ENCODE measurements at places on chromosomes 16 and 17. TPM values are rescaled to one million over a fixed set of nuclear protein-coding genes. Genes with fewer than 3 reads are reported as not detected.
A peak's percentile ranks its signal among the peaks of the same experiment; 100 is the strongest.

DNA sequence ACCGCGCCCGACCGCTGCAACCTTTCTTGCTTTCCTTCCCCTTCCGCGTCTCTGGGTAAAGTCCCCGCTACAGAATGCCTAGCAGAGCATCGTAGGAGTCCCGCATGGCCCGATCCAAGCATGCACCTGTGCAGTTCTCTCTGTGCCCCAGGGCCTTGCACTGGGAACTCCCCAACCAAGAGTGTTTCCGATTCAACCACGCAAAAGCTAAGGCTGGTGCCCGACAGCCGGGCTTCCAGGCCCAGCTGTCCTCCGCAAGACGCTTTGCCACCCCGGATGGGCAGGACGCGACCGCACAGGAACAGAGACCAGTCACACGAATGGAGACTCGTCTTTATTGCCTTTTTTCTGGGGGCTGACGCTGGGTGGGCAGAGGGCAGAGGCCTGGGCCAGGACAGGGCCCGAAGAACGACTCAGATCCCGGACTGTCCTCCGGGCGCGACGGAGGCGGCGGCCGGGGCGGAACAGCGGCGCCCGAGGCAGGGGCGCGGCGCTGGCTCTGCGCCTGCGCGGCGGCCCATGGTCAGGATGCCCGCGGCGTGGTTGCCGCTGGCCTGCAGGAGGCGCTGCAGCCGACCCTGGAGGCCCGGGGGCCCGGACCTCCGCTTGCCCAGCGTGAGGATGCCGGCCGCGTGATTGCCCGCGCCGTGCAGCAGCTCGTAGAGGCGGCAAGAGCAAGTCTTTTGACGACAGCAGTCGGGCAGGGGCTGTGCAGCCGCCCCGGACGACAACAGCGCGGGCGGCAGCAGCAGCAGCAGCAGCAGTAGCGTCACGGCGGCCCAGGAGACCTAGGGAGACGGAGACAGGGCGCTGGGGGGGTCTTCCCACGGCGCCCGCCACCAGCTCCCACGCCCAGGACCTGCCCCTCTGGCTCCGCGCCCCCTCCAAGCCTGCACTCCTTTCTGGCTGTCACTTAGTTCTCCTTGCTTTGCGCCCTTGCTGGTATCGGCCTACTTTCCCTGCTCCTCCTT lies 1.2 kb downstream of the HCRT start:
- DNase-seq: peak; percentile 85

The KRT20 gene
- not detected for total RNA-seq

The ABCC11 gene
- 0.19 TPM for total RNA-seq

DNA sequence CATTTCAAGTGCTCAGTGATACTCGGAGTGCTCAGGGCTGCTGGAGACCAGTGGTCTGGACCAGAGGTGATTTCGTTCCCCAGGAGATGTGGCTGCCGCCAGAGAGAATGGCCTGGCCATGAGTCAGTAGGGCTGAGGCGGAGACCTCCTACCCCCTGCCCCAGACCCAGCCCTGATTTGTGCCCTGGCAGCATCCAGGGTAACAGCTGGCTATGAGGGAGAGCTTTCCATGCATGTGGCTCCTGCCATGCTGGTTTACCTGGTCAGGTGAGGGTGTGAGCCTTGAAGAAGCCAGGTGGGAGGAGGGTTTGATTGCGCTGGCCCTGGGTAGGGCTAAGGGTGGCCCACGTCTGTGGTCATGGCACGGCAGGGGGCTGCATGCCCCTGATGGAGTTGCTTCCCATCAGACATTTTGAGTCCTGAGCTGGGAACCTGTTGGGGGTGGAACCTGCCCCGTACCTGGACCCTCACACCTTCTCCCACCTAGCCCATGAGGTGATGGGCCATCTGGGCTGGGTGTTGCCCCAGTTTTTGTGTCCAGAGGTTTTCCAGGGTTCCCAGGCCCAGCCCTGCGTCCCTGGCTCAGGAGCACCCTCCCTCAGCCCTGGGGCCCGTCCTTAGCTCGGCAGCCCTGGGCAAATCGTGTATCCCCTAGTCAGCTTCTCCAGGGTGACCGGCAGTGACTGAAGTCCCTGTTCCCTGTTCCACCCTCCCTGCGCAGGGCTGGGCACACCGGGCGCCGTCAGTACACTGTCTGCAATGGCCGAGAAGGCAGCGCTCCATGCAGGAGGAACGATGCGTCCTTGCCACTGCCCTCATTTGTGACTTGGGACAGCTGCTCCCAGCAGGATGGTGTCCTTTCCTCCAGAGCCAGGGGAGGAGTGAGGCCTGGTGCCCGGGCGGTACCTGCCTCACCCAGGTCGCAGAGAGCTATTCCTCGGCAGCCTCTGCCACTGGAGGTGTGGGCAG lies 9.0 kb upstream of the CSNK1D start:
- no peak for DNase-seq

DNA sequence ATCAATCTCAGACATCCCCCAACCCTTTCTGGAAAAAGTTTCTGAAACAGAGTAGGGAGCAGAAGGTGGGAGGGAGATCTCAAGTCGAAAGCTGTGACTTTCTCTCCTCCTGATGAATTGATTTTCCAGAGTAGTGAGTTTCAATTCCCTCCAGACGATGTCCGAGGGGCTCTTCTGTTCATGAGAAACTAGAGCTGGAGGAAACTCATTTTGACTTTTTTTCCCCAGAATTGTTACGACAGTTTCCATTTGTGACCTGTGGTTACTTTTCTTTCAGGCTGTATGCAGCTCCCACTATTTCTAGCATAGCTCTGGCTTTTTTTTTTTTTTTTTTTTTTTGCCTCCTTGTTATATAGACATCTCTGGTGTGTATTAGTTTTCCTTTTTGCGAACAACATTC lies 422.1 kb upstream of the SALL1 start:
- DNase-seq: no peak

DNA sequence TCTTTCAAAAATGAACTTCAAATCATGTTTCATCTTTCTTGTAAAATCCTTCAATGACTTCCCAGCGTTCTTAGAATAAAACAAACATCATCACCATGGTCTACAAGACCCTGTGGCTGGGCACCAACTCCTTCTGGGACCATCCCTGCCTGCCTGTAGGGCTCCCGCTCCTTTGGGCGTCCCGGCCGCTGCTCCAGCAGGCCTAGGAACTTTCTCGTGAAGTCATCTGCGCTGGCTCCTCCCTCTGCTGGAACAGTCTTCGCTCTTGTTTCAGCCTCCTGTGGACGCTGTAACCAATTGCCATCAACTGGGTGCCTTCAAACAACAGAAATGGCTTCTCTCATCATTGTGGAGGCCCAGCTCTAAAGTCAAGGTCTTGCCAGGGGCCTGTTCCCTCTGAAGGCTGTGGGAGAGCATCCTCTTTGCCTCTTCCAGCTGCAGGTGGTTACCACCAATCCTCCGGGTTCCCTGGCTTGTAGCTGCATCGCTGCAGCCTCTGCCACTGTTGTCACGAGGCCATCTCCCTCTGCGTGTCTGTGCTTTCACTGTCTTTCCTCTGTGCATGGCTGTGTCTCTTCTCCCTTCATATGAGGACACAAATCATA lies 185.5 kb upstream of the SDK2 start:
- no peak for DNase-seq

The CEMP1 gene
- not detected for total RNA-seq

All from activated CD8-positive, alpha-beta memory T cell treated with anti-CD3 and anti-CD28 coated beads, Interleukin-2, amount 10 ng/mL, durations not matched to agents 7 days and 5 days (primary cell).